ENCODE measurements at places on chromosomes 1 and 21.

GRCh38 chr1:68401506-68401905 is 48.2 kb downstream of the RPE65 start:
- no peak for DNase-seq

DNA sequence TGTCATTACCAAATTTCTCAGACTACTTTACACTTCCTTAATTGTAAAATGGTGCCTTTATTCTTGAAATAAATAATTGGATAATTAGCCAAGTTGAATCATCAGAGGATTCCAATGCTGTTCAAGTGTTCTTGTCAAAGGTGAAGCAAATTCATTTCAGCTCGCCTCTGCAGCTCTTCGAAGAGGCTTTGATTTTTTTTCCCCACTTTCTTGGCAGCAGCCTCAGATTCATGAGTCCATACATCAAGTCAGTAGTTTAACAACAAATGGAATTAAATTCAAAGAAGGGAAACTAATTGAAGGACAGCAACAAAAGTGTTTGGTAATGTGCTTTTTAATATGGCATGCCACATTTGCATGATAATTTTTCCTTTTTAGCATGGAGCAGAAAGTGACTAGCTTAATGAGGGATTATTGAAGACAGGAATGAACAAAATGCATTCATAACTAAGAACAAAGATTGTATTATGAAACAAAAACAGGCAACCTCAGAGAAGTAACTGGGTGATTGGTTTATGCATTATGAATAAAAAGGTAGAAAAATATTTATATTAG is 239.0 kb downstream of the USH2A start:
- DNase-seq: no peak

- no peak for DNase-seq
These were observed 199.6 kb upstream of the LMO4 start for GRCh38 chr1:87129038-87129437.

DNA sequence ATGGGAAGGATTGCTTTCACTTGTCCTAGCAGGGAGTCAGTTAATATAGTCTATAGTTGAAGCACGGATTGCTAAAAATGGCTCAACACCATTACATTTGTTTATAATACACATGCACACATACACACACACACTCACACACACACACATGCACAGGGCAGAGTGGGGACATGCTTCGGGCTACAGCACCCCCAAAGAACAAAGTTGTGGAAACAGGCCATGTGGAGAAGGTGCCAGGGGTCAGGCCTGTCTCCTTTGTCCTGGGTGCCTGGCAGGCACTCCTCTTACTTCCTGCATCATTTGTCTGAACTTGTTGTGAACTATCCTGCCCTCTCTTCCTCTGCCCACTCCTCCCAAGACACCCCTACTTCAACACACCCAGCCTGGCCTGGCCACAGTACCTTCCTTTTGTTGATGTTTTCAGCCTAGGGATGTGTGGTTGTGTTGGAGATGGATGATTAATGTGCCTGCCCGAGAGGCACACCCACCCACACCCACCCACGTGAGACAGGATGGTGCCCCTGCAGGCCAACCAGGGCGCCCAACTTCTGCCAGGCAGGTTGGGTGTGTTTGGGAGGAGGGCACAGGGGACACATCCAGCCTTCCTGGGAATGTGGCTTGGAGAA is 17.5 kb downstream of the RASSF5 start:
- no peak for DNase-seq

DNA sequence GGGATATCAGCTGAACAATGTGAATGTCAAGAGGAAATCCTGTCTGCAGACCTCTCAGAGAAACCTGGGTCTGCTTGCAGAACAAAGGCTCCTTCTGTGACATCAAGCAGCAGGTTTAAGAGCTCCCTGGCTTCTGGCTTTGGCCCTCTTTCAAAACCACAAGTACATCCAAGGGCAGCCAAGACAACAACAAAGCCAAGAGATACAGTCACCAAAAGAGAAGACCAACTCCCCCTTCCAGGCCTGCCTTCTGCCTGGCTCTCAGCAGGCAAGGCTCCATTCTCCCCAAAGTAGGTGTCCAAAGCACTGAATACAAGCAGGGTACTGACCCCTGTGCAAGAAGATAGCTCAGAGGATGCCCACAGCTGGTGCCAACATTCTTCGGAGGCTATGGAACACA is 11.5 kb downstream of the BCAR3 start:
- no peak for DNase-seq

GRCh38 chr1:196732526-196732925 is 42.1 kb upstream of the CFHR3 start:
- no peak for DNase-seq

- no peak for DNase-seq
These were observed 539.8 kb downstream of the PTPRC start for GRCh38 chr1:199178646-199179045.

- no peak for DNase-seq
These were observed 310.2 kb upstream of the AJAP1 start for GRCh38 chr1:4344065-4344732.

- DNase-seq: no peak
These were observed 138.9 kb downstream of the ACTL8 start for GRCh38 chr1:17893891-17894631.

GRCh38 chr1:9761855-9762254 is 61.9 kb downstream of the CLSTN1 start:
- DNase-seq: no peak

- no peak for DNase-seq
These were observed 5.4 kb upstream of the PSMG1 start for GRCh38 chr21:39188521-39189139.

- peak; percentile 20 for DNase-seq
These were observed 28.5 kb upstream of the PKP1 start for GRCh38 chr1:201254625-201255478.

DNA sequence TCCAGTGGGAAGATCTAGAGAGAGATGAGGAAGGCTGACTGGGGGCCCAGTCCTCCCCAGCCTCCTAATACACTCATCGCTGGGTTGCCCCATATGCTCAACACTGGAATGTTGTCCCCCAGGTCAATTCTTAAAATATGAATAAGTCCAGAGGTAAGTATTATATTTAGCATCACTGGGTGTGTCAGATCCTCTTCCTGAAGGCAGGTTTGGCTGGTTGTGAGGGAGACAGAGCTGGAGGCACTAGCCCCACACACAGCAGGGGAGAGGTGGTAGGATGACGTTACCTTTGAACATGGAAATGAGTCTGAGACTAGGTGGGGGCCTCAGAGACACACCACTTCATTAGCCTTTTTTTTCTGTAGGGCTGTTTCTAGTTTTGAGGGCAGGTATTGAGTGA is 42.6 kb downstream of the SLC44A3 start:
- no peak for DNase-seq

DNA sequence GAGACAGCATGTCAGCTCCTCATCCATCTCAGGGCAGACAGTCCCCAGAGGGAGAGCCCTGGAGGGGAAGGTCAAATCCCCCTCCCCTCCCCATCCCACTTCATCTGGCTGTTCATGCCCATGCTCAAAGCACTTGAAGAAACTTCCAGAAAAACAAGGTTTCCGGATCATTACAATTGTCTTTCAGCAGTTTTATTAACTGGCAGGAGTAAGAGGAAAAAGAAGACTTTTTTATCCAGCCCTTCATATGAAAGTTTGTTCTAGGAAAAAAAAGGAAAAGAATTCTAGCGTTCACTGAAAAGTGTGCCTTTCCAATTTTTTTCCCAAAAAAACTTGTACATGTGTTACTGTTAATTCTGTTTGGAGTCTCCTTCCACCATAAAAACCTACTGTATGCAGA is 145.7 kb upstream of the TIAM1 start:
- no peak for DNase-seq

GRCh38 chr1:30256911-30257310 is 466.5 kb downstream of the MATN1 start:
- DNase-seq: no peak

GRCh38 chr1:159900755-159901360 is 893 bp upstream of the CFAP45 start:
- no peak for DNase-seq

DNA sequence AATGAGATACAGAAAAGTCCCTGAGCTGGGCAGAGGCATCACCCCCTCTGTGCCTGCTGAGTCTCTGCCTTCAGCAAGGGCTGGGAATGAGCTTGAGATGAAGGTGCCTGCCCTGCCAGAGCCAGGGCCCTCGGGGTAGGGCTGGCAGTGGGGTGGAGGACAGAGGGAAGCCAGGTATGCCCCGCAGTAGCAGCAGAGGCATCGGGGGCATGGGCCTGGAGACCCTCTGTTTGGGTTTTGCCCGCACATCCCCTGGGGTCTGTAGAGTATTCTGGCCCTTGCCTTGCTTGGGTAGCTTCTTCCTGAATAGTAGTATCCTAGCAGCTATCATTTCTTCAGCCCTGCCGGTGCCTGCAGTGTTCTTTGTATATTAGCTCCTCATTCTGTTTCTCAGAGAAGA is 33.0 kb downstream of the QSOX1 start:
- DNase-seq: no peak

GRCh38 chr1:201780952-201781351 is 48.0 kb upstream of the IPO9 start:
- DNase-seq: no peak

DNA sequence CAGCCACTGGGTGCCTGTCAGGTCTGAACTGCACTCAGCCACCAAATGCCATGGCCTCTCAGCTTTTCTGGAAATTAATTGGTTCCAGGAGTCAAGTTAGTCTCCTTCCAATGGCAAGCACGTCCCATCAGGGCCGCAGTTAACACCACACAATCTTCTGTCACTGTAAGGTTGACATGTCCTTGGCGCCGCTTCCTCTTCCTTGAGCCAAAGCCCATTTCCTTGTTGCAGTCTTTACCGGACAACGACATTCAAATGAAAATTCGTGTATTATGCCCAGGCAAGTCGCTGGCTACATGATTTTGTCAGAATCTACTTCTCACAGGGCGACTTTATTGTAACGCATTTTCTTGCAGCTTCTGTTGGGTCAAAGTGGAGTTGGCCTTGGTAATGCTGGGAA is 430.6 kb upstream of the KAZN start:
- DNase-seq: no peak

DNA sequence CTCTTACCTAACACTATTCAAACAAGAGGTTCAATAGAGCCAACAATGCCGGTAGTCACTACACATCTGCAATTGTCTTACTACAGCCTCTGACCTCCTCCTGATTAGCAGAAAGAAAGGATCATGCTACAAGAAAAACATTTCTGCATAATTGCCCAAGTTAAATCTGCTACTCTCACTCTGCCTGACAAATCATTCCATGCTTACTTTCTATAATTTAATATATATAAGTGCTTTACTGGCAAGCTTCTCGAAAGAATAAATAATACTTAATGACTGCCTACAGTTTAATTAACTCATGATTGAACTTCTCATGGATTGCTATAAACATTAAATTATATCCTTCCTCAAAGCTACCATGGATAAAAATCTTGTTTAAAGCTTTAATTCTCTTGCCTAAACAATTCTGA is 156.0 kb downstream of the SLC45A1 start:
- DNase-seq: no peak

GRCh38 chr1:18951416-18951815 is 5.1 kb downstream of the IFFO2 start:
- no peak for DNase-seq

GRCh38 chr21:44260066-44260465 is 1.6 kb downstream of the DNMT3L start:
- no peak for DNase-seq

- no peak for DNase-seq
These were observed 22.2 kb upstream of the STRIP1 start for GRCh38 chr1:110012100-110012780.

DNA sequence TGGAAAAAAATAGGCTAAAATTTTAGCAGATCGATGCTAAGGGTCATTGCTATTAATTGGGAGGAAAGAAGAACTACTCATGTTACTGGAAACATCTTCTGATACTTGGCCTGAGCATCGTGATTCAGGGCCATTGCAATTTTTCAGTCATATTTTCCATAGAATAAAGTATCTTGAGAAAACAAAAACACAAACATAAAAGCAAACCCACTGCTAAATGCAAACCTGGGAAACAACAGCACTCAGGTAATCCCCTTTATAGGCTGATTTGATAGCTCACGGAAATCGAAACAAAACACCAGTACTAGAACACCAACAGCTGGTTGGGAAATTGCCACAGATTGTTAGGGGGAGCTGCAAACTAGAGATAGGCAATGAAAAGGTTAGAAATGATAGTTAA is 172.9 kb upstream of the ESRRG start:
- DNase-seq: no peak

DNA sequence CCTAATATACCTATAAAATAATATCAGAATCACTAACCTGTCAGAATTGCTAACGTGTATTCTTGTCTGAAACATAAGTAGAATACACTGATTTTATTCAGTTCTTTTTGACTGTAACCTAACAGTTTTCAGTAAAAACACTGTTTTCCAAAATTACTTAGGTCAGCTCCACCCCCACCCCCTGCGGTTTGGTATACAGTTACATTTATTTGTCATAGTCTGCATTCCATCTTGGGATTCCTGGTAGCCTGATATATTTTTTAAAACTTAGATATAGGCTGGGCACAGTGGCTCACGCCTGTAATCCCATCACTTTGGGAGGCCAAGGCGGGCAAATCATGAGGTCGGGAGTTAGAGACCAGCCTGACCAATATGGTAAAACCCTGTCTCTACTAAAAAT is 19.8 kb upstream of the ABCD3 start:
- DNase-seq: no peak

GRCh38 chr1:4963251-4963650 is 308.8 kb downstream of the AJAP1 start:
- no peak for DNase-seq

- DNase-seq: no peak
These were observed 325.2 kb downstream of the DUSP10 start for GRCh38 chr1:221416723-221417122.
